ENCODE measurements at places on chromosomes 2 and 18.

- no peak for DNase-seq
Observed at GRCh38 chr2:75497256-75497655, 63.5 kb downstream of the EVA1A start.

DNA sequence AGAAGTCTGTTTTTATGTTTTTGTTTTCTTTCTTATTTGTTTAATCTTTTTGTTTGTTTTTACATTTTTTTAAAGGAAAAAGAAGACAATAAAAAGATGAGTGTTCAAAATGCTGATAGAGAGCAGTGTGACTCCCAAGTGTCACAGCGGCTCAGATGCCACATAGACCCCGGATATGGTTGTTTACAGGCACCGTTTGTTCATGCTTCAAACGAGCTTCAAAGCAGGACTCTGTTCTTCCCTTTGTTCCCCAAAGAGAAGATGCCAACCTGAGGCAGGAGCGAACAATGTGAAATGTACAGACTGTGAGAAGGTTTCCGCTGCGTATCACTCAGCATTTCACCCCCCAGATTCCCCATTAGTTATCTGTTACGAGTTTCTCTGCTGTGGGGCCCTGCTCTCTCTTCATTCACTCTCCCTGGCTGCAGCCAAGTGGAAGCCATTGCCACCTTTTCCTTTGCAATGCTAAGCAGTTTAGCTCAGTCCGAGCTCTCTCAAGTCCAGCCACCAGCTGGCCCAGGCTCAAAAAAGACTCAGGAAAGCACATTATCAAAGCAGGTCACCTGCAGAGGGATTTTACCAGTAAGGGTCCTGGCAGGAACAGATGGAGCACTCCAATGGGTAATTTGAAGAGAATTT is 36.4 kb upstream of the PHLPP1 start:
- DNase-seq: no peak

DNA sequence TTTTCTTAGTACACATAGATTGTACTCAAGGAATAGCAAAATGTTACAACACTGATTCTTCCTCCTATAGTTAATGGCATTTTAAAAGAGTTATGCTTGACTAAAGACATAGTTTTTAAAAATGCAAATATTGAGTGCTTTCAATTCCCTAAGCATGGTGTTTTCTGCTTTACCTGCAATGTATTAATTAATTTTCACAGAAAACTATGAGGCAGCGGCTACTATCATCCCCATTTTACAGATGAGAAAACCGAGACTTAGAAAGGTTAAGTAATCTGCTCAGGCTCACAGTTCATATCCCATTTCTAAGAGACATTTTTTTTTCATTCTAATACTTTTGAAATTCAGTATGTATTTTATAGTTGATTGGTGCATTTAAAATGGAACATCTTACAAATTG is 38.0 kb downstream of the BMP10 start:
- DNase-seq: no peak

DNA sequence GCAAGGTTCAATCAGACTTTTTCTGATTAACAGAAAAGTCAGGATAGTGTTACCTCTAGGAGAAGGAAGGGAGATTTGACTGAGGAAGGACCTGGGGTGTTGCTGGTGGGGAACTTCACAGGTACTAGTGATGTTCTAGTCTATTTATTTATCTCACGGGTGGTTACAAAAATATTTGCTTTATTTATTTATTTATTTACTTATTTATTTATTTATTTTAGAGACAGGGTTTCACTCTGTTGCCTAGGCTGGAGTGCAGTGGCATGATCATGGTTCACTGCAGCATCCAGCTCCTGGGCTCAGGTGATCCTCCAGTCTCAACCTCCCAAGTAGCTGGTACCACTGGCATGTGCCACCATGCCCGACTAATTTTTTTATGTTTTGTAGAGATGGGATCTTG is 105.4 kb downstream of the MCFD2 start:
- DNase-seq: no peak

- no peak for DNase-seq
Observed at GRCh38 chr2:42960842-42961180, 168.4 kb upstream of the HAAO start.

GRCh38 chr2:226906163-226906693 is 70.4 kb downstream of the RHBDD1 start:
- DNase-seq: no peak

DNA sequence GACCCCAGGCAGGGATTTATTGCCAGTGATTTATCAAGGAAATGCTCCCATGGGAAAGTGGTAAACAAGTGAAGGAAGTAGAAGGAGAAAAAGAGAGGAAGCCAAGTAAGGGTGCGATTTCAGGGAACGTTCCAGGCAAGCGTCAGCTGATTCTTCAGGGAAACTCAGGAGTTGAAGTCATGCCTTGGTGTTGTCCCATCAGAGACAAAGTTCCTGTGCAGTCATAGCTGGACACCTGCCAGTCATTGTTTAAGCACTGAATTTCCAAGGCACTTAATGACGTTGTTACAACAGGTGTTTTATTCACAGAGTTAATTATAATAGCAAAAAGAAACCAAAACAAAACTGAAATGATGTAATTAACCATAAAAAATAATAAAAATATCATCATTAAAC is 381.8 kb upstream of the CRIM1 start:
- peak; percentile 8 for DNase-seq

GRCh38 chr2:9205486-9205885 is 1.1 kb upstream of the ASAP2 start:
- no peak for DNase-seq

DNA sequence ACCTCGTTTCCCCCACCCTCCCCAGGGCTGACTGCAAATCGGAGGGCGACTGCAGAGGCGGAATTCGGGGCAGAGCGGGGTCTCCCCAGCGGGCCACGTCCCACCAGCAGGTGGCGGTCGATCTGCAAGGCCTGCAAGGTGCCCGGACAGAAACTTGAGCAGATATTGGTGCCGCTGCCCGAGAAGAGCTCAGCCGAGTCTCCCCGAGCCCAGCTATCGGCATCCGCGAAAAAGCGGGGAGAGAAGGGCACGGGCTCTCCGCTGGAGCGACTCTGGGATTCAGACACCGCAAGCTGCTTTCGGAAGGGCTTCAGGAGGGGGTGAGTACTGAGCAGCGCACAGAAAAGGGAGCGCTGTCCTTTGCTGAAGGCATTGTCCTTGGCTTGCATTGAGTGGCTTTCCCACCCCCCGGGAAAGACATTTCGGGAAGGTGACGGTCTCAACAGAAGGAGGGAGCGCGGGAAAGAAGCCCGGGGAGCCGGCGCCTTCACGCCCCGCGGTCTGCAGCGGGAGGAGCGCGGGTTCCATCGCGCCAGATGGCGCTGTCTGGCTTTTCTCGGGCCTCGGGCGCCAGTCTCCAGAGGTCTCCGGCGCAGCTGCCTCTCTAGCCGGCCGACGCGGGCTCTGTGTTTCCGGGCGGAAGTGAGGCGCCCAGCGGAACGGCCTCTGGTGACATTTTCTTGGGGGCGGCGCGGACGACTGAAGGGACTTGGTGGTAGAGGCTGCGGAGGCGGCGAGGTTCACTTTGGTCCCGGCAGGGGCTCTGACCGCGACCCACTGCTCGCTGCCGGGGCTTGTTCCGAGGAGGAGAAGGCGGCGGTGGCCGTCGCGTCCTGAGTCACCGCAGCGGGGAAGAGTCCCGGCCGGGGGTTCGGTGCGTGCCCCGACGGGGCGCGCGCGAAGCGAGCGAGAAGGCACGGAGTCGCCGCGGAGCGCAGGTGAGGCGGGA is 69.5 kb downstream of the HAUS1 start:
- DNase-seq: peak; percentile 94

DNA sequence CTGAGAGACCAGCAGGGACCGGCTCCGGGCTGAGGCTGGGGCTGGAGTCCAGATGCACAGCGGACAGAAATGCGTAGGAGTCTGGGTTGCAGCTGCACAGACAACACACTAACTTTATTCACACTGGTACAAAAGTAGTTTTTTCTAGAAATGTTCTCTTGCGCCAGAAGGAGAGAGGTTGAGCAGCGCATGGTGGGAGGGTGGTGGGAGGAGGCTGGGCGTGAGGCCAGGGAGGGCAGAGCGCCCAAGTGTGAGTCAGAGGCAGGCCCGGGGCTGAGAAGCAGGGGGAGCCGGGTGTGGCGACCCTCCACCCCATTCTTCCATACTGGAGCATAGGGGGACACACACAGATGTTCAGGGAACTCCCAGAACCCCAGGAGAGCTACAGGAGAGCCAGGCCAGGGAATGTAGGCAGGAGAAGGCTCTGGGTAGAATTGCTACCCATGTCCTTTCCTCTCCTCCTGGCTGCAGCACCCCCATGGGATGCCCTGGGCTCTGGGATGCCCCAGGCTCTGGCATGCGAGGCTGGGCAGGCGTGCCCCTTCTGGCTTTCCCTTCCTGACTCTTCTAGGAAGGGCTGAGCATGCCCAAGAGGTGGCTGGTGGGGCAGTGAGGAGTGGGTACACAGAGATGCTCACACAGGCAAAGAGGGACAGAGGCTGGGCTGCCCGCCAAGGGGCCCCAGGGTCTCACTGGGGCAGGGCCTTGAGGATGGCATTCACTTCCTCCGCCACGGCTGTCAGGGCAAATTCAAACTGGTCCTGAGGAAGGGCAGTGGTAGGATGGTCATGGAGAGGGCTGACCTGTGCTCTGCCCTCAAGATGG is 10.6 kb downstream of the DNAJB2 start:
- DNase-seq: peak; percentile 22

GRCh38 chr2:24009680-24010476 is at the start of gene MFSD2B:
MFSD2B (plus strand) TSS chr2:24010085; CDS start chr2:24010097, 12 bp downstream.
- DNase-seq: no peak

DNA sequence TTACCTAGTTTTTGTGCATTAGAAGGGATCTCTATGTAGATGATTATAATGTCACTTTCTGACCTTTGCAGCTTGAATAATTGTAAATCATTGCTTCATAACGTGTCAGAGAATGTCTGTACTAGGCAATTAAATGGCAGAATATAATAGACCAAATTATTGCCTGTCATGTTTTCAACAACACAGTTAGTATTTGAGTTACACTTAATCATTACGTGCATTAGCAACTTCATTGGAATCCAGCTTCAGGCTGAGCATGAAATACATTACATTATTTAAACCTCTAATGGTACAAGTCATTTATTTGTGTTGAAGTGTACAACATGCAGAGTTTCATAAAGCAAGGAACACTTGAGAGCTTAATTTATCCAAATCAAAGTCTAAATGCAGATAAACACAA is 48.0 kb downstream of the ZNF407 start:
- no peak for DNase-seq

GRCh38 chr2:11945139-11946126 is 199.0 kb downstream of the LPIN1 start:
- DNase-seq: no peak

DNA sequence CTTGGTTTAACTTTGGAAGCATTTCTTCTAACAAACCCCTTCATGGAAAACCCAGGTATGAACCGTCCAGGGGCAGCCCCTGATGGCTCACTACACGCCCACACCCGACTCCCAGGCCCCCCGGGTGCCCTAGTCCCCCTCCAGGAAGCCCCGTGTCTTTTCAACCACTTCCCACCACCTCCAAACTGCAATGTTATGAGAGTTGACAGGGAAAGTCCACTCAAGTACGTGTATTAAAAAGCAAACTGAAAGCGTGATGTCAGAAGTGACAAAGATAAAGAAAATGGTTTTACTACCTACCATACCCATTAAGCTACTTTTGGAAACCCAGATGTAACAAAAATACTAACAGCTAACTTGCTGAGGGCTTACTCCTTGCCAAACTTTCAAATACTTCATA is 51.5 kb downstream of the L3MBTL4 start:
- no peak for DNase-seq

- DNase-seq: no peak
Observed at GRCh38 chr18:57439609-57439968, 4.4 kb downstream of the ONECUT2 start.

DNA sequence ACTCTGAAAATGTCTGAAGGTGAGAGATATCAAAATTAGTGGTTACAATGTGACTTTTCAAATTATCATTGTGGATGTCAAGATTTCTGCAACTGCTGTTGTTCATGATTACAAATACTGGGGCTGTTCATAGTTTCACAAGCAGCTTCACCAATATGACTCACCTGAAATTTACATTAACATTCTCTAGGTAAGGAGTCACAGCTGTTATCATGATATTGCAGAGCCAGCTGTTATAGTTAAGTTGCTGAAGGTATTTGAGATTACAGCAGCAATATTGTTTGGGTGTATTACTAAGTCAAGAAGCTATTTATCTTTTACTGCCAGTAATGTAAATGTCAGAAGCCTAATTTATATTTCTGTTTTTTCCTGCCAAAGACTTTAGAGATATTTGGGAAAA is 140.0 kb downstream of the MC4R start:
- DNase-seq: peak; percentile 37

DNA sequence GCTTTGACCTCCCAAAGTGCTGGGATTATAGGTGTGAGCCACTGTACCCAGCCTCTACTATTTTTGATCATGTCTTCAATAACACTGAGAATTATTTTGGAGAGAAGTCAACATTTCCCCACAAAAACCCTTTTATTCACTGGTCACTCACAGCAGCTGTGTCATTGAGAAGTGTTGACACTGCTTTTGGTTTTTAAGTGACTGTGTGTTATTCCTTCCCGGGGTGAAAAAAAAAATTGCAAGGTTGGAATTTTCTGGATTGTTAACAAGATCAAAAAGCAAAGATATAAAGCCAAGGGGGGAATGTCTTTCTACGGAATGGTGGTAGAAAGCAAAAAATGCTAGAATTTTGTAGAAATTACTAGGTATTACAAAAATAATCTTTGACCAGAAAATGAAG is 61.5 kb downstream of the TANC1 start:
- DNase-seq: no peak

DNA sequence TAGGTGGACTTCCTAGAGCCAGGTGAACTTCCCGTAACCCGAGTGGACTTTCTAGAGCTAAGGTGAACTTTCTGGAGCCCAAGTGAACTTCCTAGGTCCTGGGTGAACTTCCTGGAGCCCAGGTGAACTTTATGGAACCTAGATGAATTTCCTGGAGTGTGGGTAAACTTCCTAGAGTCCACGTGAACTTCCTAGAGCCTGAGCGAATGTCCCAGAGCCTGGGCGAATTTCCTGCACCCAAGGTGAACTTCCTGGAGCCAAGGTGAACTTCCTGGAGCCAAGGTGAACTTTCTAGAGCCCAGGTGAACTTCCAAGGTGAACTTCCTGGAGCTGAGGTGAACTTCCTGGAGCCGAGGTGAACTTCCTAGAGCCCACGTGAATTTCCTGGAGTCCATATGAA is 70.0 kb downstream of the RTP5 start:
- no peak for DNase-seq

DNA sequence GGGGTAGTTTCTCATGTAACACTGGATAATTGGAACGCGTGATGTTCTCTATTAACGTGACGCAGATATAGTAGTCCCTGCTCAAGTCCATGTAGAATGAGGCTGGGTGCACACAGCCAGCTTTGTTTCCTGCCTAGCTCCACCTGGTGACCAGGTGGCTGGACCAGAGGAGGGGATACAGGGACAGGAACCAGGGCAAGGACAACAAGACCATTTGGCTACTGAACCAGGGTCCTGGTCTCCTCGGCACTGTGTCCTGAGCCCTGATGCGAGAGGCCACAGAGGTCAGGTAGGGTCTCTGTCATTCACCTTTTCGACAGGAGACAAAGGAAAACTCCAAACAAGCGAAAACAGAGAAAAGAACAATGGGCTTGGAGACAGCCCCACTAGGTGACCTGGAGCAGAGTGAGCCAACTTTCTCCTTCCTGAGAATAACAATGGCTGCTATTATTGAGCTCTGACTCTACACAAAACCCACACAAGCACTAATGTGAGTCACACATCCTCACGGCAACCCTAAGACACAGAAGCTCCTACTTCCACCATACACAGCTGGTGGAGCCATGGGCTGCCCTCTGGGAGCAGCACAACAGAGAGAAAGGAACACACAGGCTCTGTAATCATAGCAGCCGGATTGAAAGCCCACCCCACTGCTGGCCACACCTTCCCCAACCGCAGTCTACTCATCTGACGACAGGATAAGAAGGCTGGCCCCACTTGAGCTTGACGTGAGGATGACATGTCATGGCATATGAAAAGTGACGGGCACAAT is 67.3 kb upstream of the TEX51 start:
- DNase-seq: no peak

Data from LoVo (cell line).